Osteoblast (primary cell): ENCODE measurements at places on chromosomes 2 and 18. TPM values are rescaled to one million over a fixed set of nuclear protein-coding genes. Genes with fewer than 3 reads are reported as not detected.

The CROCC2 gene
- total RNA-seq, result under 0.01 TPM in 2 replicates

The PRSS56 gene
- not detected in 2 replicates for total RNA-seq

GRCh38 chr18:55227771-55228170, 268.5 kb upstream of the CCDC68 start:
- DNase-seq, result no peak

DNA sequence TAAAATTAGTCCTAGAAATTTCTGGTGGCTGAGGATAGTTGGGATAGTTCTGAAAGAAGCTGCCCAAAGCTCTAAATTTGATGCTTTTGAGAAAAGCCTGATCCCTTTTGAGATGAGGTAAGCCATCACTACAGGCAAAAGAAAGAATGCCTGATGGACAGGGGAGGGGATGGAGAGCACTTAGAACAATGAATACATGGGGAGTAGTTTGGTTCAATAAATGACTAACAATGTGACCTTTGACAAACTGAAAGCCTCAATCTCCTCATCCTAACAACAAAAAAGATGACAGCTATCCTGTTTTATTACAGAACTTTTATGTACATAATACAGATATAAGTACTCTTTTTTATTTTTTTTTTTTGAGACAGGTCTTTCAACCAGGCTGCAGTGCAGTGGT, 42.7 kb downstream of the GFPT1 start:
- DNase-seq, result peak; percentile 6
